ENCODE measurements at places on chromosomes 7 and 10. TPM values are rescaled to one million over a fixed set of nuclear protein-coding genes. Genes with fewer than 3 reads are reported as not detected.

DNA sequence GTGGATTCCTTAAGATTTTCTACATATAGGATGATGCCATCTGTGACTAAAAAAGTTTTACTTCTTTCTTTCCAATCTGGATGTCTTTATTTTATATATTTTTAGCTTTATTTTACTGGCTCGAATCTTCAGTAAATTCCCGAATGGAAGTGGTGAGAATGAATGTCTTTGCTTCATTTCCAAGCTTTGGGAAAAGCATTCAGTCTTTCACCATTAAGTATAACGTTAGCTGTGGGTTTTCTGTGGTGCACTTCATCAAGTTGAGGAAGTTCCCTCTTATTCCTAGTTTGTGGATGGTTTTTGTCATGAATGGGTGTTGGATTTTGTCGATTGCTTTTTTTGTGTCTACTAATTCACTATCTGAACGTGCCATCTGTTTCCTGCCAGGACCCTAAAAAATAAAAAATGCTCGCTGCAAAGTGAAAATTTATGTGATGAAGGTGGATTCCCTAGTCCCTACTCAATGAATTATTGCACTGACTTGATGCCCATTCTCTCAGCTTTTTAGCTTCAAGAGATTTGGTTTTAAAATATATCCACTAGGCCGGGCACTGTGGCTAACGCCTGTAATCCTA is 90.2 kb upstream of the CARD11 start:
- H3K4me3 ChIP-seq: no peak overlapping the region
- H3K27ac ChIP-seq: no peak overlapping the region
- H3K36me3 ChIP-seq: no peaks in the 10 kb centered on the region
- DNase-seq: no peak
- peaks cover 3% of the 10 kb centered on the region for H3K27me3 ChIP-seq
- no peaks in the 10 kb centered on the region for H3K4me1 ChIP-seq

GRCh38 chr7:2266911-2267310 is 24.9 kb downstream of the NUDT1 start:
- H3K27me3 ChIP-seq: no peaks in the 10 kb centered on the region
- H3K4me1 ChIP-seq: no peaks in the 10 kb centered on the region
- no peak overlapping the region for H3K4me3 ChIP-seq
- no peak for DNase-seq
- H3K27ac ChIP-seq: peak overlapping the region; percentile 71

FXYD4 gene
- total RNA-seq: not detected

GRCh38 chr10:24695452-24695851 is 28.2 kb downstream of the ARHGAP21 start:
- H3K4me3 ChIP-seq: no peak overlapping the region
- DNase-seq: no peak
- no peaks in the 10 kb centered on the region for H3K27me3 ChIP-seq
- H3K4me1 ChIP-seq: no peaks in the 10 kb centered on the region
- H3K36me3 ChIP-seq: no peaks in the 10 kb centered on the region

DNA sequence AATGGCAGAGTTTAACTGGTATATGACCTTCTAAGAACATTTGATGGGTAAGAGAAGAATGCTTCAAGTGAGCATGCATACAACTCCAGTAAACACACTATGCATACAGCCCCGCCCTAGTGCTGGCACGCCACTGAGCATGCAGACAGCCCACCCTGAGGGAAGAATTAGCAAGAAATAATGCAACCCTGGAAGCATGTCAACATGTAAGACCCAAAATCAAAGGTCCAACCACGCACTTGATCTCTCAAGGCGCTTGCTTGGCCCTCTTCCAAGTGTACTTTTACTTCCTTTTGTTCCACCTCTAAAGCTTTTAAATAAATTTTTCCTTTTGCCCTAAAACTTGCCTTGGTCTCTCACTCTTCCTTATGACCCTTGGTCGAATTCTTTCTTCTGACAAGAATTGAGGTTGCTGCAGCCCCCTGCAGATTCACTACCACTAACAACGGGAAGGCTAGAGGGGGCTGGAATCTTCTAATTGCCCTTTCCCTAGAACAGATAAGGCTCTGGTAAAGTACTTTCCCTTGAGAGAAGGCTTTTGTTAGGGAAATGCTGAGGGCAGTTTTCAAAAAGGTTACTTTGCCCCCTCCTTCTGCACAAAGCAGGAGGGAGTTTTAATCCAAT is 3.4 kb downstream of the FAM24B start:
- H3K4me1 ChIP-seq: no peaks in the 10 kb centered on the region
- H3K36me3 ChIP-seq: no peaks in the 10 kb centered on the region
- no peak for DNase-seq
- no peaks in the 10 kb centered on the region for H3K27me3 ChIP-seq
- H3K4me3 ChIP-seq: no peak overlapping the region

COPS6 gene
- 73.4 TPM for total RNA-seq

- H3K36me3 ChIP-seq: no peaks in the 10 kb centered on the region
- H3K4me1 ChIP-seq: no peaks in the 10 kb centered on the region
- DNase-seq: no peak
Observed at GRCh38 chr7:102811942-102812678, 63.3 kb downstream of the FAM185A start.

GRCh38 chr7:27631391-27631790 is 31.3 kb downstream of the HIBADH start:
- H3K36me3 ChIP-seq: no peaks in the 10 kb centered on the region
- H3K4me3 ChIP-seq: no peak overlapping the region
- H3K27ac ChIP-seq: no peak overlapping the region
- no peaks in the 10 kb centered on the region for H3K27me3 ChIP-seq
- no peaks in the 10 kb centered on the region for H3K4me1 ChIP-seq

GRCh38 chr7:73329861-73330581 is 2.1 kb downstream of the FKBP6 start:
- H3K4me3 ChIP-seq: no peak overlapping the region
- no peaks in the 10 kb centered on the region for H3K4me1 ChIP-seq
- H3K36me3 ChIP-seq: no peaks in the 10 kb centered on the region
- no peaks in the 10 kb centered on the region for H3K27me3 ChIP-seq
- no peak overlapping the region for H3K27ac ChIP-seq

DNA sequence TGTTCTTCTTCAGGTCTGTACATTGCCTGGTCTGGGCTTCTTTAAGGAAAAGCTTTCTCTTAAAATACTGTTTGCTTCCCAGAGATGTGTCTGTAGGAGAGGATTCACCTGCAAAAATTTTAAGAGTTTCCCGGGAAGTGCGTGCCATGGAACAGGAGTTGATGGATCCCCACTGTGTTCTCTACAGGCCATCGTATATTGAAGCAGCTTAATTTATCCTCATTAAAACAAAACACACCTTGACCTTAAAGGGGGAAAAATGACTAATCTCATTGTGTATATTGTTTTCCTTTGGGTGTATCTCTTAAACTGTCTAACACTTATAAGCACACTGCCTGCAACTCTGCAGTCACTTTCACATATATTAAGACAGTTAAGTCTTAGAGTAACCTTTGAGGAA is 111.4 kb downstream of the ST7 start:
- H3K4me3 ChIP-seq: no peak overlapping the region
- no peak overlapping the region for H3K27ac ChIP-seq
- no peaks in the 10 kb centered on the region for H3K4me1 ChIP-seq
- H3K36me3 ChIP-seq: no peaks in the 10 kb centered on the region

- H3K27me3 ChIP-seq: no peaks in the 10 kb centered on the region
- no peak overlapping the region for H3K27ac ChIP-seq
- DNase-seq: no peak
- no peaks in the 10 kb centered on the region for H3K4me1 ChIP-seq
Observed at GRCh38 chr10:67924136-67924535, 39.7 kb downstream of the SIRT1 start.

MYO3A gene
- total RNA-seq: not detected

CALHM2 gene
- total RNA-seq: 98.3 TPM

GNAT3 gene
- not detected for total RNA-seq

DNA sequence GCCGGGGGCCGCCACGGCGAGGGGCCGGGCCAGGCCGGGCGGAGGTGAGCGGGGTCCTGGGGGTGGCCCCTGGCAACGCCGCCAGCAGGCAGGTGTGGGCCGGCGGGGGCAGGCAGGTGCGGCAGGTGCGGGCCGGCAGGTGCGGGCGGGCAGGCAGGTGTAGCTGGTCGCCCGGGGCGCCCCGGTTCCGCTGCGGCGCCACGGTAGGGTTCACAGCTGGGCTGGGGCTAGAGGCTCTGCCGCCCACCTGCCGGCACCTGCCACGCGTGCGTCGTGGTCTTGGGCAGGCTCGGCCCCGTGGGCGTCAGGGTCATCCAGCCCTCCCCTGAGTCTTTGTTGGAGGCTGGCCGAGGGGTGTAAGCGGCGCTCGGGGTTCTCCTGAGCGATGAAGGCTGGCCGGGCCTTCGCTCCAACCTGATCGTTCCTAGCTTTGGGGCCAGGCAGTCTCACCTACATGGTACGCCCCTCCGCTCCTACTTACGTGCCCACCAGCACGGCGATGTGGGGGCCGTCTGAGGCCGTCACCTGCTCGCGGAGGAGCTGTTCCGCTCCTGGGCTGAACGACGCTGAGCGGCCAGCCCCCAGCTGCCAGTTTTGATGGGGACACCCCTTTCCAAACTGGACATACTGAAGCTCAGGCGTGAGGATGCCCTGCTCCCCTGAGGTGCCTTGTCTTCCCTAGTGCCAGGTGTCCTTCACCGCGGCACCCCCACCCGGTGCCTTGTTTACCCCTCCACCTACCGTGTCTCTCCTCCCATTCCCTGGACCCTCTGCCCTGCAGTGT is 493 bp downstream of the ZMIZ2 start:
- no peaks in the 10 kb centered on the region for H3K36me3 ChIP-seq
- peak overlapping the region; percentile 99 for H3K27ac ChIP-seq
- H3K4me3 ChIP-seq: peak overlapping the region; percentile 91
- no peak for DNase-seq
- no peaks in the 10 kb centered on the region for H3K4me1 ChIP-seq

- no peak overlapping the region for H3K4me3 ChIP-seq
- no peaks in the 10 kb centered on the region for H3K4me1 ChIP-seq
- no peaks in the 10 kb centered on the region for H3K27me3 ChIP-seq
- no peak for DNase-seq
- H3K27ac ChIP-seq: no peak overlapping the region
- H3K36me3 ChIP-seq: no peaks in the 10 kb centered on the region
Observed at GRCh38 chr10:27638071-27638750, 107.4 kb downstream of the MKX start.

LBX1 gene
- not detected for total RNA-seq

DNA sequence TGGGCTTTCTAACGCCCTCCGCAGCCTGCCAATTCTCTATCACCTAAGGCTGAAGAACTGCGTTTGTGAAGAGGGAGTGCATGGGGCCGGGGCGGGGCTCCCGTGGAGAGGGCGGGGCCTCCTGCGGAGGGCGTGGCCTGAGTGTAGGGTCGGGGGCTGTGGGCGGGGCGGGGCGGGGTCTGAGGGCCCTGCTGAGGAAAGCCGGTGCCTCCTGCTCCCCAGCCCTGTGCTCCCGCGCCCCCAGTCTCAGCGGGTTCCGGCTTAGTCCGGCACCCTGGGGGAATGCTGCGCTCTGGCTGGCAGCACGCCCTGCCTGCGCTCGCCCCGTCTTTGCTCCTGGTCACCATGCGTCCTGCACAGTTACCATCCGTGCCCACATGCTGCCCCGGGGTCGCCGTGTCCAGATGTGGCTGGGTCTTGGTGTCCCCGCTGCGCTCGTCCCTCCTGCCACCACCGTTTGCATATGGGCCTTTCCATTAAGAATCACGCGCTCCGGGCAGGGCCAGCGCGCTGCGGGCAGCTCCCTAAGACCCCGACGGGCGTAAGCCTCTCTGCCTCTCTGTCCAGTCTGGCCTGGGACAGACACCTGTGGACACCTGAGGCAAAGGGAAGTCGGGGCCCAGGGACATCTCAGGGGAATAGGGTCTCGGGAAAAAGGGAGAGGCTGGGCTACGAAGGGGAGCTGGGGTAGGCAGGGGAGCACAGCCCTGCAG is 144.0 kb upstream of the RET start:
- H3K27ac ChIP-seq: no peak overlapping the region
- no peaks in the 10 kb centered on the region for H3K36me3 ChIP-seq
- no peak for DNase-seq
- no peaks in the 10 kb centered on the region for H3K27me3 ChIP-seq

SH2D4B gene
- not detected for total RNA-seq

- no peak overlapping the region for H3K27ac ChIP-seq
- no peaks in the 10 kb centered on the region for H3K4me1 ChIP-seq
- H3K27me3 ChIP-seq: no peaks in the 10 kb centered on the region
Observed at GRCh38 chr7:116788572-116789197, 73.7 kb upstream of the CAPZA2 start.

DNA sequence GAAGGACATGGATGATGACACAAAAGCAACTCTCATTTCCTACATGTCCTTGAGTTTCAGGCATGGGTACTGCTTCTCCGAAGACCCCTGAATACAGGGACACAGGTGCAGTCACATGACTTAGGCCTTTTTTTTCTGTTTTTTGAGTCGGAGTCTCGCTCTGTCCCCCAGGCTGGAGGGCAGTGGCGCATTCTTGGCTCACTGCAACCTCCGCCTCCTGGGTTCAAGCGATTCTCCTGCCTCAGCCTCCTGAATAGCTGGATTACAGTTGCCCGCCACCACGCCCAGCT is 26.8 kb downstream of the IFT22 start:
- no peaks in the 10 kb centered on the region for H3K4me1 ChIP-seq
- H3K27ac ChIP-seq: no peak overlapping the region
- DNase-seq: no peak
- no peak overlapping the region for H3K4me3 ChIP-seq

- no peaks in the 10 kb centered on the region for H3K36me3 ChIP-seq
- H3K4me3 ChIP-seq: no peak overlapping the region
- H3K27ac ChIP-seq: no peak overlapping the region
- no peaks in the 10 kb centered on the region for H3K4me1 ChIP-seq
Observed at GRCh38 chr7:35727571-35727970, 32.6 kb upstream of the HERPUD2 start.

All from breast epithelium (tissue), 4 donors.